ENCODE measurements at places on chromosomes 6 and 20.

DNA sequence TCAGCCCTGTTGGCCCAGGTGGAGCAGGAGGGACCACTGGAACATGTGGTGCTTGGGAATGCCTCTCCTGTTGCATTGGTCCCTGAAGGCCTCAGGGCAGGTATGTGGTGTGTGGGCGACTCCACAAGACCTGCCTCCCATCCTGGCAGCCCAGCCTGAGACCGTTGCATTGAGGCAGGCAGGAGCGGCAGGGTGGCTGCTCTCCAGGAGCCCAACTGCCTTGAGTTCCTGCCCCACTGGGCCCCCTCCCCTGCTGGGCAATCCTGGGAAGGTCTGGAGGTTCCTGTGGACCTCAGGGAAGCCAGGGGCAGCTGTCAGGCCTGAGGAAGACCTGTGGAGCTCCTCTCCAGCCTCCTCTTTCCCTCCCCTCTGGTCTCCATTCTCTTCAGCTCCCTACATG, 19.8 kb downstream of the MAVS start:
- no peak for DNase-seq

GRCh38 chr6:62971976-62972658, 239.2 kb upstream of the FKBP1C start:
- DNase-seq, result no peak

- DNase-seq, result no peak
These were observed 35.3 kb downstream of the KIF16B start for GRCh38 chr20:16537918-16538317.

- DNase-seq, result no peak
These were observed 31.6 kb downstream of the ADGRG6 start for GRCh38 chr6:142333431-142333830.

DNA sequence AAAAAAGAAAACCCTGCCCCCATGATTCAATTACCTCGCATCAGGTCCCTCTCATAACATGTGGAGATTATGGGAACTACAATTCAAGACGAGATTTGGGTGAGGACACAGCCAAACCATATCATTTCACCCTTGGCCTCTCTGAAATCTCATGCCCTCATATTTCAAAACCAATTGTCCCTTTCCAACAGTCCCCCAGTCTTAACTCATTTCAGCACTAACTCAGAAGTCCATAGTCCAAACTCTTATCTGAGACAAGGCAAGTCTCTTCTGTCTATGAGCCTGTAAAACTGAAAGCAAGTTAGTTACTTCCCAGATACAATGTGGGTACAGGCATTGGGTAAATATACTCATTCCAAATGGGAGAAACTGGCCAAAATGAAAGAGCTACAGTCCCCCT, 536.1 kb downstream of the MEI4 start:
- no peak for DNase-seq

DNA sequence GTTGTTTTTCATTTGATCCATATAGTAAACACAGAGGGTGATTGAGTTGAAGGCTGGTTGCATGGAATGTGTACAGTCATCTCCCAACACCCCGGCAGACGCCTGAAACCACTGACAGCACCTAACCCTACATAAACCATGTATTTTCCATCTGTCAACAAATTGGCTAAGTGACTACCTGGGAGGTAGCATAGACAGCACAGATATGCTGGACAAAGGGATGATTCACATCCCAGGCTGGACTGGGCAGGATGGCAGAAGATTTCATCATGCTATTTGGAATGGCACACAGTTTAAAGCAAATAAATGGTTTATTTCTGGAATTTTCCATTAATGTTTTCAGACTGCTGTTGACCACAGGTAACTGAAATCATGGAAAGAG, 4.4 kb upstream of the VIP start:
- no peak for DNase-seq

DNA sequence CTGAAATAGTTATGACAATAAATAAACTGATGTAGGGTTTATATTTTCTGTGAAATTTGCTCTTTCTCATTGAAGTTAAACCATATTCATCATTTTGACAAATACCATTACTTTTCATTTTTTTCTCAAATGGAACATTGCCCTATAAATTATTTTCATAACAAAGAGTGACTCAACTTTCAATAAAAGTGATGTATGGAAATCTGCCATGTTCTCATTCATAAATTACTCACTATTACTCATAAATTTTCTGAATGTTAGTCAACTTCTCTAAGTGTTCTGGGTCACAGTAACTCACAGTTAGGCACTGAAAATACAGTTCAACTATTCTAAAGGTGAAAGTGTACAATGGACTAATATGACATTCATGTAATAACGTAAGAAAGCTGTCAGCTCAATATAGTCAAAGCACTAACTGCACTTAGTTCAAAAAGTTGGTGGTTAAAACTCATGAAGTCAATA, 19.0 kb upstream of the STX11 start:
- no peak for DNase-seq

DNA sequence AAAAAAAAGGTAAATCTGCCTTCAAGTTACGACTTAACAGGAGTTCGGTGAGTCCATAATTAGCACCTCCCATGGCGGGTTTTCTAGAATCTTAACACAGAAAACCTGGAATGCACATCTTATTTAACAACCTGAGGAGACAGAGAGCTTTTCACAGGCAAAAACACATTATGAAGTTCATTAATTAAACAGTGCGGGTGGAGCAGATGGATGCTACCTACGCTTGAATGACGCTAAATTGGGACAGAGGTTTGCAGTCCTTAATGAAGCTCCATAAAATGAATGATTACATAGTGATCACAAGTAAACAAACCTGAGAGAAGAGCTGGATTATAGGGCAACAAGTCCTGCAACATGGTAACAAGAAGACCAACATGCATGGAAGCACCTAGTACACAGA, 81.0 kb downstream of the INSM1 start:
- DNase-seq, result no peak

DNA sequence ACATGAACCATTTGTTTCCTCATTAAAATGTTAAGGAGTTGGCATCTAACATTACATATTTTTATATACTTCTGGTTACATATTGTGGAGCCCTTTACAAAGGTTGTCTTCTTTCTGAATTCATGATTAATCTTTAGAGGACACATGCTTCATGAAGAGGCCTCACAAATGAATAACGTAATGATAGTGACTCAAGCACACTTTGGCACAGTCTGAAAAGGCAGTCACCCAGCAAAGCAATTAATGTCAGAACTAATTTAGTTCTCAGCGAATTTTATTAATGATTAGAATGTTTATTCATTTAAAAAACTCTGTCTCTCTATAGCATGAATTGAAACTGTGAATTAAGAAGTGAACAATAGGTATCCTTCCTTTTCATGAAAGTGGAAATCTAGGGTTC, 854.2 kb downstream of the PHF3 start:
- DNase-seq, result no peak

- no peak for DNase-seq
These were observed 14.9 kb downstream of the MAN1A1 start for GRCh38 chr6:119334535-119335264.

DNA sequence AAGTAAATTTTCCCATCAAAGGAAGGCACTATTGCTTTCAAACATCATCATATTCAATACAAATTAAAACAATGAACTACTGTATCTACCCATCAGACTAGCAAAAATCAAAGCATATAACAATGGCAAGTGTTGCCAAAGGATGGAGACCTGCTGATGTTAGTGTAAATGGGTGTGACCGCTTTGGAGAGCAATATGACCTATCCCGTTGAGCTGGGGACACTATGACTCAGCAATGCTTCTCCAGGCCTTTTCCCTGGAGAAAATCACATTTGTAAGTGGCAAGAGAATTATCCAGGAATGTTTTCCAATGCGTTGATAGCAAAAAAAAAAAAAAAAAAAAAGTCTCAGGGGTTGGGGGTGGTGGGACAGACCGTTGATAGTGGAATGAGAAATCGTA, 46.1 kb downstream of the PHACTR3 start:
- DNase-seq, result no peak

DNA sequence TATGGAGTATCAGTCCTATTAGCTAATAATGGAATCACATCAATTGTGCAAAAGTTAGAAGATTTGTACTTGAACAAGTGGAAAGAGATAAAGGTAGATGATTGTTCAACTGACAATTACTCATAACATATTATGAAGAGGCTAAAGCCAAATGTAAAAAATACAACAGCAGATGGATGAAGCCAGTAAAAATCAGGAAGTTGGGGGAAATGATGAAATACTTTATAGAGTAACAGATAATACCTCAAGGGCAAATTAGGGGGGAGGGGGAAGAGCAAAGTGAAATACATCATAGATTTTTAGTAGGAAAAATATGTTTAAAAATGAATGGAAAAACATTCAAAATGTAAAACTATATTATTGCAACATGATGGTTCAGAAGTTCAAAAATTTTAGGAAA, 114.0 kb downstream of the PDSS2 start:
- no peak for DNase-seq

GRCh38 chr6:91730710-91731109, 1143.8 kb upstream of the MAP3K7 start:
- no peak for DNase-seq

- no peak for DNase-seq
These were observed 44.3 kb downstream of the TPD52L1 start for GRCh38 chr6:125197795-125198269.

DNA sequence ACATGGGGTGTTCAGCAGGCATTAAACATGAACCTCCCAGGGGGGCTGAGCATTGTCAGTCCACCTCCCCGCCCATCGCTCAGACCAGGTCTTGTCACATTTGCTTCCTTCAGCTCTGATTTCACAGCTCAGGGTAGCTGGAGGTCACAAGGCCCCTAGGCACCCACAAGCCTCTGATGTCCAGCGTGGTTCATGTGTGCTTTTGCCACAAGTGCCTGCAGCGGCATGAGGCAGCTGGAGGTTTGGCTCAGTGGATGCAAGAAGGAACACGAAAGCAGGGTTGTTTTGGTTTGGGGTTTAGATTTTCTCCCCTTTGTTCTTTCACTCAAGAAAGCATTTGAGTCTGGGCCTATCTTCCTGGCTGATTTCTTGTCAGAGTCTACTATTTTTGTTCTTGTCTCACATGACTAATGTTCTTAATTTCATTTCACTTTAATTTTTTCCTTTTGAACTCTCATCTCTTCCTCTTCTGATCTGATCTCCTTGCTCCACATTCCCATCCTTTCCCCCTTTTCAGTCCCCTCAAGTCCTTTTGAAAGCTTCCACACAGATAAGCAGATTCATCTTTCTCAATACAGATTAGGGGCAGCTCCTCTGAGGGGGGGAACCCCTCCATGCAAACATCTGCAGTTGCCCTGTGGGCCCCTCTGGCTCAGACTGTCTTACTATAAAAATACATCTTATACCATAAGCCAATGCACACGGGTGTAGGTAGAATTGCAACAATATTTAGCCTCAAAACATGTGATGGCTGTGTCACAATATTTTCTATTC, 68.1 kb upstream of the CEP85L start:
- no peak for DNase-seq

- no peak for DNase-seq
These were observed 103.6 kb downstream of the CDYL start for GRCh38 chr6:4879741-4880275.

DNA sequence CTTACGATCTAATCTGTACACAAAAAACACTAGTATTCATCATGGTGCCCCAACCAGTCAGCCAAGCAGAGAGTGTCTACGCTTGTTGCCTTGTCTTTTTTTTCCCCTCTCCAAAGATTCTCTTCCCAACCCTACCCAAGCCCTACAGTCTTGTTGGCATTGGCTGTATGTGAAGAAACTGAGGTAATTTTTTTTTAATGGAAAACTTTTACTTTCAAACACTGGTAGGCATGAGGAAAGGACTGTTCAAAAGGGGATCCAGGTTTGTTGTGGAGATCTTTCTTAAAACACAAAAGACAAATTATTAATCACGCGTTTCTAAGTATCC, 89.2 kb upstream of the PRSS16 start:
- DNase-seq, result no peak

DNA sequence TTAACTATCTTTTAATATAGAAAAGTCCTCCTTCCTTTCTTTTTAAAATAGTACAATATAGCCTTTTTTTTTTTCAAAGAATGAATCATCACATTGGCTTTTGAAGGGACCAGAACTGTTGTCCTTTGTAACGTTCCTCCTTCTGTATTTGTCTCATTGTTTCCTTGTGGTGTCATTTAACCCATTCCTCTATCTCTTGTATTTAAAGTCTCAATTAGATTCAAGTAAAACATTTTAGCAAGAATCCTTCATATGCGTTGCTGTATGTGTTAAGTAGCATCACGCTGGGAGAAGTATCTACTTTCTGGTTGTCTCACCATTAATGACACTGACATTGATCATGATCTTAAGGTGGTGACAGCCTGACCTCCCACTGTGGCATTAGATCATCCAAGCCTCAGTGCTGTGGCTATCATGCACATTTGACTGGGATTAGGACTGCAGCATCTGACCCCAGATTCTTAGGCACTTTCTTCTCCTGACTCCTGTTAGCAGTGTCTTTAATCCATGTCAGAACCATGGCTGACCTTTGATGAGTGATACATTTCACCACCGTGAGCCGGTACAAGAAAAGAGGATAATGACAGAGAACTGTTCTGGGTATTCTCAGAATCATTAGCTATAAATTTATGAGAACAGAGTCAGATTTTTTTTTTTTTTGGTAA, 67.5 kb upstream of the TFB1M start:
- DNase-seq, result no peak

DNA sequence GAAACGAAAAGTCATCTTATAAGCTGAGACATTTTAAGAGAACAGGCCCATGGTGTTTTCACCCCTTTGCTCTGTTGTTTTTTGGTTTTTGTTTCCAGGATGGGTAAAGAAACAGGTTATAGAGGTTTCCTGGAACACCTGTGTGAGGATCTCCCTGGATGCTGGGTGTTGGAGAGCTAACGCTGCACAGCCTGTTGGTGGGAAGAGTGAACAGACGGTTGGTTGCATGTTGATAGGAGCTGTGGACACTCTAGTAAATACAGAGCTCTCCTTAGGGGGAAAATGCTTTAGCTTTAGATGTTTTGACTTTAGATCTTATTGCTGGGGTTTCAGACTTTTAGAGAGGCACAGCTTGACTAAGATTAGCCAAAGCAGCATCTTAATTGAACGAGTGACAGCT, 235.2 kb downstream of the SOX4 start:
- DNase-seq, result no peak

GRCh38 chr20:49614338-49615050, 46.6 kb upstream of the PTGIS start:
- DNase-seq, result no peak

DNA sequence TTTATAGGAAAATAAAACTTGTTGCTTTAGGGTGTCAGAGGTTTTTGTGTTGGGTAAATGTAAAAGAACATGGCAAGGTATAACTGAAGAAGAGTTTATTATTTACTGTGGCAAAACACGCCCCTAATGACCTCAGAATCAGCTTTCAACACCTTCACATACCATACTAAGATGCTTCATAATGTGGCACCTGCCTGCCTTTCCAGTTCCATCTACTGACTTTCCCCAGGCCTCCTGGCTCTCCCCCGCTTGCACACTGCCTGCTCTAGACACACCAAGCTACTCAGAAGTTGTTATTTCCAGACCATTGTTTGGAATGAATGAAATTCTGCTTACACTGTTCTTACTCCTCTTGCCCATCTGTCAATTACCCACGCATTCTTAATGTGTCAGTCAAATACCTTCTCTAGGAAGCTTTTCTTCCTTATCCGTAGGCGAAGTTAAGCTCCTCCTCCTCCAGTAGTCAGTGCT, 1.8 kb downstream of the TIAM2 start:
- no peak for DNase-seq
